Left renal pelvis (tissue), 4 donors: ENCODE measurements at places on chromosomes 1 and 21.

GRCh38 chr1:200351425-200351824 is 58.4 kb downstream of the ZNF281 start:
- no peak for DNase-seq

DNA sequence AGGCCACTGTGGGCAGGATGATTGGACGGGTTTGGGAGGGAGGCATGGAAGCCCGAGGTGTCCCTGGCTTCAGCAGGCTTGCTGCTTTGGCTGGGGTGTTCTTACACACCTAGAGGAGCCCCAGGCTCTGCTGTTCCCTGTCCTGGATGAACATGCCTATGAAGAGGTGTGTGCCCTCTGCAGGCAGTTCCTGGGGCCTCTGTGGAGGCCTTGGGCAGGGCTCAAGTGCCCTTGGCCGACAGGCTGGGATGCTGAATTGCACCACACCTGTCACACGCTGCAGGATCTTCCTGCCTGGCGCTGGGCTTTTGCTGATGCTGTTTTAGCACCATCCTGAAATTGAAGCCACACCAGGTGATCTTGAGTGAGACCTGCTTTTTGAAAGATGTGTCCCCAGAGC is 415.0 kb upstream of the VAMP3 start:
- DNase-seq: no peak

DNA sequence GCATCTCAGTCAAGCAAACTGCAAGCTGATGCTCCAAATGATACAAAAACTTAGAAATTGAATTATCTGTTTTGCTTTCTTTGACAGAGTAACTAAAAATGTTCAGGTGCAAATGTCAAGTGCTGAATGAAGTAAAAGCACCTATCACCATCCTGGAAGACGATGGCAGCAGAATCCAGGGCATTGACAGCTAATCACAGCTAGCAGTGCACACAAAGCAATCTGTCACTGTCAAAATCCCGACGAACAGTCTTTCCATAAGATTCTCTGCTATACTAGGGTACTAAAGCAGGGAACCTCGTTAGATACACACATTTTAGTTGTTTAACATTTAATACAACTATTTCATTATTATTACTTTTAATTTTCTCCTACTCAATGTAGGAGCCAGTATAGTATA is 233.3 kb downstream of the BRINP3 start:
- DNase-seq: no peak

GRCh38 chr1:67189953-67190352 is 23.7 kb downstream of the IL23R start:
- no peak for DNase-seq

- no peak for DNase-seq
Observed at GRCh38 chr1:238621405-238621804, 730.7 kb upstream of the ZP4 start.

GRCh38 chr21:34606621-34607020 is 8.3 kb downstream of the RCAN1 start:
- DNase-seq: no peak

DNA sequence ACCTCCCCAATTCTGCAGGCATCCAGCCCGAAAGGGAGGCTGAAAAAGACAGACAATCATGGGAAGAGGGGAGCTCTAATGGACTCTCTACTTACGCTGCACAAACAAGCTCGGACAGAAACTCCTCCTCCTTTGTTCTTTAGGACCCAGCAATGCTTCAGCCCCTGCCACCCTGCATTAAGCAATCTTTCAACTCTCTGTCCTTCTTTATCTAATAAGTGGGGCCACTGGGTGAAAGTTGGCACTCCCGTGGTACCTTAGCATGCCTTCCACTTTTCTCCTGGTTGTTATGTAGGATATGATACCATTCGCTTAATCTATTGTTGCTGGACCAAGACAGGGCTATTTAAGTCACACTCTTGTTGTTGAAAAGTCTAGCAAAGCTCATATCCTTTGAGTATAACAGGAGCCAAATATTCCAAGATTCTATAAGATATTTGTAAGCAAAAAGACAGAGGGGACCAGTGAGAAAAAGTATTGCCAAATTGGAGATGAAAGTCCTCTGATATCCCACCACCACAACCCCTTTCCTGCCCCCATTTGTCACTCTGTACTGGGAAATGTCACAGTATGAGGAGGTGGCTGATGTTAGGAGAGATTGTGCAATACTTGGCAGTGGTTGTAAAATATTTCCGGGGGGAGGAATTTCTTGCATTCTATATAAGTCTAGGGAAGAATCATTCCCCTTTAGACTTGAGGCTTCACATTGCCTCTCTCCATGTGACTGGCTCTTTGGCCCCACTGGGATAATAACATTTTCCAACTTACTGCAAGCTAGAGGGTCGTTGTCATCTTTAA is 137.3 kb upstream of the GJB5 start:
- DNase-seq: no peak

DNA sequence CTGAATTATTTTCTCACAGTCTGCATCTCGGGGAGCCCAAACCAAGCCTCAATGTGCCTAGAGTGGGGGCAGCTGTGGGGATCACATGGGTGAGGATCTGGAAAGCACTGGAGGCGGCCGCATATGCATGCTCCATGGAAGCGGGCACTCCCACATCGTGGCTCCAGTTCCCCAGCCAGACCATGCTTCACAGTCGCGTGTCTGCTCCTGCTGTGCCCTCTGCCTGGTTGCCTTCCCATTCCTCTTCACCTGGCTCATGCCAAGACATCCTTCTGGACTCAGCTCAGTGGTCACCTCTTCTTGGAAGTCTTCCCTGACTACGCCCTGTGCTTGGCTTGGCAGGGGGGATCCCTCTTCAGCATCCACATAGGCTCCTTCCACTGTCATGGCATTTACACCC is 32.8 kb downstream of the IGSF21 start:
- DNase-seq: no peak
